ENCODE measurements at places on chromosomes 2 and 18. TPM values are rescaled to one million over a fixed set of nuclear protein-coding genes. Genes with fewer than 3 reads are reported as not detected.

The FKBP1B gene
- 11.8 TPM for total RNA-seq

The STAMBP gene
- total RNA-seq = 49.5 TPM

GRCh38 chr2:15159751-15160177 lies 401.4 kb downstream of the NBAS start:
- no peak overlapping the region for H3K4me3 ChIP-seq
- H3K36me3 ChIP-seq = no peaks in the 10 kb centered on the region
- DNase-seq = peak; percentile 24
- no peaks in the 10 kb centered on the region for H3K4me1 ChIP-seq
- no peak overlapping the region for H3K27ac ChIP-seq

DNA sequence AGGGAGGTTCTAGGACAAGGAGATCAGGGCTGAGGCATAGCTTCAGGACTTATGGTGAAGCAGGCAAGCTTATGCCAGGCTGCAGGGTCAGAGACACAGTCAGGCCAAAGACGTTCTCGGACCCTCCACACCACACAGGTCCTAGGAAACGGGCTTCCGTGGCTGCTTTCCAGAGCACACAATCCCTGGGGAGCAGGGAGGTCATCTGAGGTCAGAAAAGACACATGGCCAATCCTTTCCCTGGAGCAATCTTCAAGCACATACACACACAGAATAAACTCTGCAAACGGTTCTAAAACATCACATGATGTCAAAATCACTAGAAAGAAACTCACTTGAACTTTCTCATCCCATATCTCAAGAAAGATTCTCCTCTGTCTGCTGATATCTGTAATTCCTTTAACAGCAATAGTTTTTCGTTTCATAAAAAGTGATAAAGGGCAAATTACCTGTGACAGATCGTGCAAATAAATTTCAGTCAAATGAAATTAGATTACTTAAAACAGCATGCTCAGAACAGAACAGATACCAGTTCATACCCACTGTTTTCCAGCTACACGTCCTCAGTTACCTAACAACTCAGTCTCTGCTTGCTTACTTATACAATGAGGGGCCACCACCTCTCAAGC lies 63.9 kb downstream of the MBOAT2 start:
- H3K27me3 ChIP-seq = no peaks in the 10 kb centered on the region
- DNase-seq = no peak
- H3K4me1 ChIP-seq = no peaks in the 10 kb centered on the region
- H3K27ac ChIP-seq = no peak overlapping the region
- no peak overlapping the region for H3K4me3 ChIP-seq
- H3K36me3 ChIP-seq = no peaks in the 10 kb centered on the region

DNA sequence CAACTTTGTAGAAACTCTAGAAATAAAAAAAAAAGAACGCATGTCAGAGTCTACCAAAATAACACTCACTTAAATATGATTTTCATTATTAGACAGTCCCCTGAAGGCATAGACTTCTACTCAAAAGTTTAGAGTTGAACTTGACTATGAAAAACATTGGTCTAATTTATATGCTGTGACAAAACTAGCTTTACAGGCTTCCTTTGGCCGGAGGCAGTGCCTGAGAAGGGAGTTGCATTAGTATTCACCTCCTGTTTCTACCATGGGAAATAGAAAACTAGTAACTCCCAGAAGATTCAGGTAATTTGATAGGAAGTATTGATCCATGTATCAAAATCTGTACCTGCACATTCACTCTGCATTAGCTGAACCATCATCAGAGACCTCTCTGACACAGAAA lies 163.4 kb upstream of the NOSTRIN start:
- H3K27ac ChIP-seq = peak overlapping the region; percentile 35
- H3K36me3 ChIP-seq = no peaks in the 10 kb centered on the region
- no peak overlapping the region for H3K4me3 ChIP-seq
- no peaks in the 10 kb centered on the region for H3K27me3 ChIP-seq
- H3K4me1 ChIP-seq = peaks cover 10% of the 10 kb centered on the region

DNA sequence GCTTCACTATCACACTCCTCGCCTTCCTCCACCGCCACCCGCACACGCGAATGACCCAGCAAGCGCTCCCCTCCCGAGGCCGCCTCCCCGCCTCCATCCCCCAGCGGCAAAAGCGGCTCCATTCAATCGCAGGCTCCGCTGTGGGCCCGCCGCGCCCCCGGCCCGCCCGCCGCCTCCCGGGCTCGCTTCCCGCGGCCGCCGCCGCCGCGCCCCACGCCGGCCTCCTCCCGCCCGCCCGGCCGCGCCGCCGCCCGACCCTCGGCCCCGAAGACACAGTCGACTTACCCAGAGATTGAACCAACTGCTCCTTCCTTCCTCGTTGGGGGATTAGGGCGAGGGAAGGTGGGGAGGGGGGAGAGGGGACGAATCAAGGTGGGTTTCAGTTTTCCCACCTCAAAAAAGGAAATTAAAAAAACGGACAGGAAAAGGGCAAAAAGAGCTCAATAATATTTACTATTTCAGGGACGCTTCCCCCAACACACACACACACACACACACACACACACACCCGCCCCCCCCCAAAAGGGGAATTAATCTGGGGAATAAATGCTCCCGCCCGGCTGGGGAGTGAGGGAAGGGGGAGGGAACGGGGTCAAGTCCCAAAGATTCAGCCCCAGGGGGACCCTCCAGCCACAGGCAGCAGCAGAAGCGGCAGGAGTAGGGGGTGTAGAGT lies 743 bp downstream of the XPO1 start:
- peak overlapping the region; percentile 94 for H3K27ac ChIP-seq
- H3K27me3 ChIP-seq = no peaks in the 10 kb centered on the region
- H3K4me1 ChIP-seq = no peaks in the 10 kb centered on the region
- peak; percentile 44 for DNase-seq

DNA sequence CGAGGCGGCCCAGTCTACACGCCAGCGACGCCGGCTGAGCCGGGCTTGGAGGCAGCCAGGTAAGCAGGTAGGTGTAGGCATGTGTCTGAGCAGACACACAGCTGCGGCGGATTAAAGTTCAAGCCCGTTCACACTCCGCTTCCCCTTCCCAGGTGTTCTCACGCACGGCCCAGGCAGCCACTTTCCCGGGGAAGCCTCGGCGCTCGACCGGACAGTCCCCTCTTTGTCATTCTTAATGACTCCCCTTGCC lies 367 bp downstream of the TGFA start:
- peak overlapping the region; percentile 58 for H3K4me3 ChIP-seq
- peak overlapping the region; percentile 94 for H3K27ac ChIP-seq
- DNase-seq = peak; percentile 67
- peaks cover 16% of the 10 kb centered on the region for H3K4me1 ChIP-seq
- H3K27me3 ChIP-seq = peaks cover 6% of the 10 kb centered on the region

All from colonic mucosa (tissue), 4 donors.